ENCODE measurements at places on chromosomes 2 and 18. TPM values are rescaled to one million over a fixed set of nuclear protein-coding genes. Genes with fewer than 3 reads are reported as not detected.

DNA sequence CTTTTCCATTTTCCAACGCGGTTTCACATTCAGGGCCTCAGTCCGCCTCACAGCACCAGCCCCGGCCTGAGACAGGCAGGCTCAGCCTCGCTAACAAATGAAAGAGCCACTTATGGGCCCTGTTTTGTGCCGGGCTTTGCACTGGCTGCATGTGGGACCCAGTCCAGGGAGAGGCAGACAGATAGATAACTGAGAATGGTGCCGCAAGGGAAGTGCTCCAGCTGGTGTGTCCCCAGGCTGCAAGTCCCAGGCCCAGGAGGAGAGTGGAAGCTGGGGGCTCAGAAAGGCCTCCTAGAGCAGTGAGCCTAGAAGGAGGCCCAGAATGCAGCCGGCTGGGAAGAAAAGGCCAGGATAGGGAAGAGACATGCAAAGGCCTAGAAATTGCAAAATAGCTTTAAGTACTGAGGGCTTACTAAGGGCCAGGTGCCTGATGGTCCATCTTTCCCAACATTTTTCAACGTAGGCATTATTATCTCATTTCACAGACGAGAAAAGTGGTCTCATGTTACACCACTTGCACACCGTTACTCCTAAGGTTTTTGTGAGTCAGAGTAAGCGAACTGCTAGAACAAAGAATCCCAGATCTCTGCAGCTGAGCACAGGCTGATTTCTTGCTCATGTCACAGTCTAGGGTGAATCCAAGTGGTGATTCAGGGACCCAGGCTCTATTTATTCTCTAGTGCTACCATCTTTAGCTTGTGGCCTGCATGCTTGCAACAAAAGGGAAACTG is 26.0 kb downstream of the ADRA2B start:
- no peak for DNase-seq
- H3K27me3 ChIP-seq, result peaks cover 10% of the 10 kb centered on the region
- peaks cover 3% of the 10 kb centered on the region for H3K4me1 ChIP-seq
- no peak overlapping the region for H3K4me3 ChIP-seq

GRCh38 chr2:187138265-187138664 is 289.3 kb upstream of the ZSWIM2 start:
- H3K27me3 ChIP-seq, result no peaks in the 10 kb centered on the region
- no peaks in the 10 kb centered on the region for H3K4me1 ChIP-seq
- DNase-seq, result no peak

DNA sequence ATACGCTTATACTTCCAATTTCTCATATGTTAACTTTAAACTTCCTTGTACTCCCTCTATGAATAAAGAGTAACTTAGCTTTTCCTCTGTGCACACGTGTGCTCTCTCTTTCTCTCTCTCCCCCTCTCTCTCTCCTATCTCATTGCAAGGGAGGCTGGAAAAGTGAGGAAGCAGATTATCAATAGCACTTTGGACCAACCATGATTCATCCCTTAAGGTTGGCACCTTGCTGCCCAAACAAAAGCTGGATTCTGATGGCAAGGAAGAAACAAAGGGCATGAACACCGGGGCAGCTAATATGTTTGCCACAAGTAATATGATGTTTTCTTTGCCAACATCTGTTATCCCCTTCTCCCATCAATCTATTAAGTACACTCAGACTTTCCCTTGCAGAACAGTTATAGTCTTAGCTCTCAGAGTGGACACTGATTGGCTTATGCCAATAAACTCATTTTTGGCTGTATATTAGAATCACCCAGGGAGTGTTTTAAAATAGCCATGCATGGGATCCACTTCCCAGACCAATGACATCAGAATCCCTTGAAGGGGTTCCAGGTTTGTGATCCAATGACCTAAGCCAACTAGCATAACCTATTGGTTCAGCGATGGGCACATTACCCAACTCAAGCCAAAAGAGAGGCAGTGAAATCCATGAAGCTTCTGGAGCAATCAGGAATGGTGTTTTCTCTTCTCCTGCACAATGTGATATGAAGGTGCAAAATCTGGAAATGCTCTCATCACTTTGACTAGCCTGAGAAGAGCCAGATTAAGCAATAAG is 60.3 kb downstream of the MREG start:
- peaks cover 1% of the 10 kb centered on the region for H3K36me3 ChIP-seq
- peaks cover 4% of the 10 kb centered on the region for H3K4me1 ChIP-seq
- H3K27me3 ChIP-seq, result no peaks in the 10 kb centered on the region

DNA sequence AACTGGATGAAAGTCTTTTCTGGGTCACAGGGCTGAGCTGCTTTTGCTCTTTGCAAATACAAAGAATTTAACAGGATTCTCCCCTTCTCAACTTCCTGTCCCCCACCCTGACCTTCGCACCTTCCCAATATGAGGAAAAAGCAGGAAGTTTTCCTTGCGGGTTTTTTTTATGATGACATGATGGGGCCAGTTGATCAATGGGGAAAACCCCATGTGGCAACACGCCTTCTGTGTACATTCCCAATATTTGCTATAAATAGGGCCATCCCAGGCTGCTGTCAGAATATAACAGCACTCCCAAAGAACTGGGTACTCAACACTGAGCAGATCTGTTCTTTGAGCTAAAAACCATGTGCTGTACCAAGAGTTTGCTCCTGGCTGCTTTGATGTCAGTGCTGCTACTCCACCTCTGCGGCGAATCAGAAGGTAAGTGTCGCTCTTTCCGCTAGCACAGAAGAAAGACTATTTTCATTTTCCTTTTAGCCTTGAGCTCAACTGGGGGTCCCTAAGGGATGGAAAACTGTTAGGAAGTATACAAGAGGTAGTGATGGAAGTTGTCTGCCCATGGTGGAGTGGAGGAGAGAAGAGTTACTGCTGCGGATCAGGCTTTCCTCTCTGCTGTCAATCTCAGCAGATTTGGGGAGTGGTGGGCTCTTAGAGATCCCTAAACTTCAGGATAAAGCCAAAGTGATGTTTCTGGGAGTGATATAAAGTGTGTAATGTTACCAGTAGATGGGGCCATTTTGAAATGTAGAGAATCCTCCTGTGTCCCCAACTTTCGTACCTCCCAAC is at the start of gene CCL20:
Gene CCL20, plus strand, starts transcription at position 281 of the 792 bp plus-strand sequence. Its CDS starts 70 bp downstream, at position 351.
- H3K4me1 ChIP-seq, result peaks cover 12% of the 10 kb centered on the region
- no peak for DNase-seq
- peak within 1 kb of the TSS; percentile 12 for H3K4me3 ChIP-seq
- H3K36me3 ChIP-seq, result no peaks in the 10 kb centered on the region
- H3K27ac ChIP-seq, result no peak within 1 kb of the TSS

- H3K27ac ChIP-seq, result no peak overlapping the region
- H3K4me3 ChIP-seq, result no peak overlapping the region
- H3K36me3 ChIP-seq, result peaks cover 8% of the 10 kb centered on the region
- H3K27me3 ChIP-seq, result no peaks in the 10 kb centered on the region
- H3K4me1 ChIP-seq, result peaks cover 13% of the 10 kb centered on the region
These were observed 155.0 kb downstream of the ARHGAP15 start for GRCh38 chr2:143284087-143284675.

- no peak for DNase-seq
- no peak overlapping the region for H3K27ac ChIP-seq
- H3K36me3 ChIP-seq, result no peaks in the 10 kb centered on the region
These were observed 22.2 kb upstream of the ARL4C start for GRCh38 chr2:234518986-234519642.

- peak overlapping the region; percentile 86 for H3K27ac ChIP-seq
- H3K4me3 ChIP-seq, result peak overlapping the region; percentile 95
- peak; percentile 82 for DNase-seq
These were observed 720 bp downstream of the LBX2 start for GRCh38 chr2:74498500-74499266.

- peaks cover 75% of the 10 kb centered on the region for H3K4me1 ChIP-seq
- DNase-seq, result peak; percentile 91
These were observed 52.0 kb downstream of the ARL4C start for GRCh38 chr2:234444893-234445292.

DNA sequence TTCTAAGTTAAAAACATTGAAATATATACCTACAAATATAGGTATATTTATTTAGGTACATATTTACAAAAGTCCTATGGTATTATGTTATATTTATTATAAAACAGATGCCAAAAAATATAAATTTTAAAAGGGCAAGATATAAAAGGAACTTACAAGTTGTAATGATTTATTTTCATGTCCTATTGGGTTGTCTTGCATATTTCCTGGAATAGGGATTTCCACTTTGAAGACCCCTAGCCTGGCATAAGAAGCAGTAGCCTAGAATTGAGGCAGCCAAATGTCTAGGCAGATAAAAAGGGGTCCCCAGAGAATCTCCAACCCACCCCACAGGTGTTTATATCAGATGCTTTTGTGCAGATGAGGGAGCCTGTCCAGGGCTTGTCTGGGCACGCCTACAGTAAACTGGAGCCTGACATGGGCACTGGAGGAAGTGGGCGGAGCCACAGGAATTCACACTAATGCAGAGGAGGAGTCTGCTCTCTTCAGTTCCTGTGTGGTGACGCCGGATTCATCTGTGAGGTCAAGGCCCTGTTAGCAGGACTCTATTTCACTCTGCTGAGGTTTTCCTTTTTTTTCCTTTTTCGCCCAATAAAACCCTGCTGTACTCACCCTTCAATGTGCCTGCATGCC is 1088.9 kb upstream of the PIK3C3 start:
- no peaks in the 10 kb centered on the region for H3K27me3 ChIP-seq
- no peaks in the 10 kb centered on the region for H3K36me3 ChIP-seq
- no peak for DNase-seq
- H3K4me3 ChIP-seq, result no peak overlapping the region
- no peak overlapping the region for H3K27ac ChIP-seq

- no peaks in the 10 kb centered on the region for H3K27me3 ChIP-seq
- DNase-seq, result no peak
- no peaks in the 10 kb centered on the region for H3K4me1 ChIP-seq
- no peaks in the 10 kb centered on the region for H3K36me3 ChIP-seq
- H3K4me3 ChIP-seq, result no peak overlapping the region
- H3K27ac ChIP-seq, result no peak overlapping the region
These were observed 366.5 kb downstream of the GALNT13 start for GRCh38 chr2:154238252-154238651.

GRCh38 chr2:160238392-160238791 is 38.3 kb upstream of the ITGB6 start:
- H3K4me1 ChIP-seq, result no peaks in the 10 kb centered on the region
- H3K27me3 ChIP-seq, result peaks cover 15% of the 10 kb centered on the region
- H3K36me3 ChIP-seq, result no peaks in the 10 kb centered on the region
- H3K27ac ChIP-seq, result no peak overlapping the region
- H3K4me3 ChIP-seq, result no peak overlapping the region
- DNase-seq, result no peak

DNA sequence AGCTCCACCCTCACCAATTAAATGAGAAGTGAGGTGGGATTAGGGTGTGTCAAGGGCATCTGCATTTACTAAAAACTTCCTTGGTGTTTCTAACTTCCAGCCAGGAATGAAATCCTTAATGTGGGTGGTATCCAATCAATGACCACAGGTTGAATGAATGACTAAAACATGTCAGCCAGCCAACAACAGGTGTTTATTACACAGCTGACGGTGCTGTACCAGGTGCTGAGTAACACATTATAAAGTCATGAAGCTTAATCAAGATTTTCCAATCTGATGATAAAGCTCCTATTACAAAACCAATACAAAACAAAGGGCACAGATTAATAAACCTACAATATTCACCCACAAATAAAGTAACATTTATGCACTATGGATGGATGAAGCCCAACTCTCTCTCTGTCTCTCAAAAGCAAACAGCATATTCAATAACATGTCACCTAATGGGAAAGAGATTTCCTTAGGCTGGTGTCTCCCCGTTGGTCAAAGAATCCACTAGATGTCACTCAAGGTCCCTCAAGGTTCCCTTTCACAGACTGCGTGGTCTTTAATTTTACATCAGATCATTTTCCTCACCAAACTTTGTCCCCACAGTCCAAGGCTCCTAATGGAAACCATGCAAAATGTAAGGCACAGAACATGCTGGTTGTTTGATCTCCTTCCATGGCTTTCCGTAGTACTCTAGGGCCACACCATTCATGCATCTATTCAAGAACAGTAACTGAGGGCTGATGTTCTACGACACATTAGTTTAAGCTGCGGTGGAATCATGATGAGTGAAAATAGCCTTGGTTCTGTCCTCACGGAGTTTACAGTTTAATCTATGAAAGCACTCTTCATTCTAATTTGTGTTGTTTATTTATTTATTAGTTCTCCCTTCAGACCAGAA is 6.4 kb upstream of the PTPN4 start:
- H3K36me3 ChIP-seq, result no peaks in the 10 kb centered on the region
- H3K4me3 ChIP-seq, result no peak overlapping the region
- peaks cover 18% of the 10 kb centered on the region for H3K27me3 ChIP-seq
- no peak overlapping the region for H3K27ac ChIP-seq

- DNase-seq, result no peak
- H3K36me3 ChIP-seq, result no peaks in the 10 kb centered on the region
- H3K4me1 ChIP-seq, result no peaks in the 10 kb centered on the region
- H3K27ac ChIP-seq, result no peak overlapping the region
These were observed 13.7 kb upstream of the TEX261 start for GRCh38 chr2:71008342-71008741.

GRCh38 chr2:181177376-181177775 is 197.0 kb downstream of the UBE2E3 start:
- H3K4me1 ChIP-seq, result peaks cover 43% of the 10 kb centered on the region
- no peaks in the 10 kb centered on the region for H3K27me3 ChIP-seq
- no peak overlapping the region for H3K27ac ChIP-seq
- H3K36me3 ChIP-seq, result peaks cover 24% of the 10 kb centered on the region
- DNase-seq, result no peak

GRCh38 chr2:223508372-223508771 is 93.8 kb downstream of the SCG2 start:
- H3K27ac ChIP-seq, result no peak overlapping the region
- no peaks in the 10 kb centered on the region for H3K27me3 ChIP-seq
- H3K36me3 ChIP-seq, result no peaks in the 10 kb centered on the region
- DNase-seq, result no peak

DNA sequence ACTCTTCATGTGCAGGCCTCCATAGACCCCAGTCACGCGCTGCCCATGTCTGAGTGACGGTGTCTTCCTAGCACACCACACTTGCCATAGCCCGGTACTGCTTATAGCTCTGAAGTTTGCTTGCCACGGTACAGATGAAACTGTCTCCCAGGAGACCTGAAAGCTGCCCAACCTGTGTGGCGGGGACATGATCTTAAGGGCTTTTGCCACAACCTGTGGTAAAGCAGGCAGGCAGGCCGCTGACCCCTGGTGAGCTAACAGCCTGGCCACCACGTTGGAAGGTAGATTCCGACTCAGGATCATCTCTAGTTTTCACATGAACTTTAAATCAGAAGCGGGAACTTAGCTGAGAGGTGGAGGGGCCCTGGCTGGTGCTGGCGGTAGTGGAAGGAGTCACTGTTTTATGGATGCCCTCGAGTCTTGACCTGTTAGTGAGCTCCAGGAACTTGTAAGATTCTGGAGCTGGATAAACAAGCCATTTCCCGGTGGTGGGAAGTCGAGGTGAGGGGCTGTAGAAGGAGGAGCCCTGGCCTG is 153.3 kb downstream of the ZNF236 start:
- H3K4me3 ChIP-seq, result no peak overlapping the region
- H3K36me3 ChIP-seq, result peaks cover 3% of the 10 kb centered on the region
- H3K27ac ChIP-seq, result no peak overlapping the region
- no peaks in the 10 kb centered on the region for H3K27me3 ChIP-seq

The FBLN7 gene
- 26.8 TPM for total RNA-seq

The BCL11A gene
- not detected for total RNA-seq

The GKN2 gene
- not detected for total RNA-seq

The GPR35 gene
- total RNA-seq, result 8.7 TPM

The CCDC74B gene
- total RNA-seq, result 1.4 TPM

The SERPINB13 gene
- not detected for total RNA-seq

The UGT1A8 gene
- total RNA-seq, result not detected

The SPC25 gene
- 22.8 TPM for total RNA-seq

The FAM237A gene
- total RNA-seq, result not detected

Measured in activated CD4-positive, alpha-beta T cell treated with anti-CD3 and anti-CD28 coated beads, Interleukin-2, amount 10 ng/mL, durations not matched to agents 24 days and 14 days (primary cell).